ENCODE measurements at places on chromosomes 2 and 18.

GRCh38 chr2:218036371-218036770, 32.7 kb upstream of the RUFY4 start:
- DNase-seq = no peak

DNA sequence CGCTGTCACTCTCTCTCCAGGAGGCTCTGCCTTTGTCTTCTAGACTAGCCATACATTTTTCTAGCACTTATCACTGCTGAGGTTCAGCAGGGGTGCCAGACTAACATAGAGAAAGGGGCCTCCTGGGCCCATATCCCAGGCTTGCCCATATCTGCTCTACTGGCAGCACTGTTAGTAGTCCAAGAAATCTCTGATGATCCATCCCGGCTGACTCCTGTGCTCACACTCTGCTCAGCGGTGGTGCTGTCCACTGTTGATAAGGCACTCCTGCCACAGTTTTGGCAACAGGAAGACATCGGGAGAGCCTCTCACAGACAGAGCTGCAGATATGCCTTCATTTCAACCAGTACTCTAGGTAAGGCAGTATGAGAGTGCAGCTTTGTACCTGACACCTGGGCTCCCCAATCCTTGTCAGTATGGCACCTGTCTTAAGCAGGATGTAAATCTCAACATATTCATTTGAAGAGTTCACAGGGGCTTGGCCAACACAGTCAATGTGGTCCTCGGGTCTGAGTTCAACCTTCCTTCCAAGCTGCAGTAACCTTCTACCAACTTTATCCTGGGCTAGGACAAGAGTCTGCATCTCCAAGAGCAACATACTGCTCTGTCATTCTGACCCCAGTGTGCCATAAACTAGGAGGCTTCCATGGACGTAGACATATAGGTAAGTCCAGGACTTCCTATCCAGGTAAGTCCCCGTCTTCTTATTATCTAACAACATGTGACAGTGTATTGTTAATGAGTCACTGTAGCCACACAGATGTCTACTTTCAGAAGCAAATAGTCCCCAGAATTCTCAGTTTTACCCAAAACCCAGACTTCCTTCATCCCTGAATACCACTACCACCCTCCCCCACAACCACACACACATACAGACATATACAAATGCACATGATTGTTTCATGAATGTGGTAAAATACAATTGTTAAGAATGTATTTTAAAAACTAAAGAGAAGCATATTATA, 16.2 kb downstream of the KLF7 start:
- DNase-seq = no peak

DNA sequence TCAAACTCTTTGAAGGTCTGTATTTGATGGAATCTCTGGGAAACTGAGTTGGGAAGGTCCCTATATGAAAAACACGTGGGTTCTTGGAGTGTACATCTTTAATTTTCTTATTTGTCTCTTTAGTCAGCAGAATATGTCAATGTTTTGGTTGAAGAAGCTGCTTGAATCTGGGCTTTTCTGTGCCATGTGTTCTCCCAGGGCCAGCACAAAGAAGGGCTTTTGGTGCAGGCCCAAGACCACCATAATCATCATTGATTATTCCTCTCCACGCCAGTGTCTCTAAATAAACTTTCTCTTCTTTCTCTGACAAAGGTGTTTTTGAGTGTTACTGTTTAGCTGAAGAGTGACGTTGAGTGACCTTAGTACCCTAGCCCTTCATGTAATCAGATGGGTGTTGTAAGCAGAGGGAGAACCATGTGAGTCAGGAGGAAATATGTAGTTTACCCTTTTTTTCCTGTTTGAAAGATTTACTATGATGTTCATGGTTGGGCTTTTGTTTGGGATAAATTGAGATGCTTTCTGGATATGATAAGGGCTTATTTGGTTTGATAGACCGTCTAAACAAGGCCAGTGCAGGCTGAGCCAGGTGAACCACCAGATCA, 11.6 kb upstream of the TNP1 start:
- DNase-seq = no peak

- DNase-seq = no peak
These were observed 94.6 kb upstream of the SMAD2 start for GRCh38 chr18:48024881-48025660.

Data from kidney capillary endothelial cell (primary cell).